Cortex of kidney (tissue), 1 donor: ENCODE measurements at places on chromosomes 6 and 20.

GRCh38 chr6:118202517-118202916 is 295.5 kb downstream of the SLC35F1 start:
- DNase-seq = no peak

GRCh38 chr6:128979071-128979470 is 96.1 kb downstream of the LAMA2 start:
- no peak for DNase-seq

GRCh38 chr6:1094306-1094705 is 217.6 kb upstream of the FOXQ1 start:
- DNase-seq = no peak

DNA sequence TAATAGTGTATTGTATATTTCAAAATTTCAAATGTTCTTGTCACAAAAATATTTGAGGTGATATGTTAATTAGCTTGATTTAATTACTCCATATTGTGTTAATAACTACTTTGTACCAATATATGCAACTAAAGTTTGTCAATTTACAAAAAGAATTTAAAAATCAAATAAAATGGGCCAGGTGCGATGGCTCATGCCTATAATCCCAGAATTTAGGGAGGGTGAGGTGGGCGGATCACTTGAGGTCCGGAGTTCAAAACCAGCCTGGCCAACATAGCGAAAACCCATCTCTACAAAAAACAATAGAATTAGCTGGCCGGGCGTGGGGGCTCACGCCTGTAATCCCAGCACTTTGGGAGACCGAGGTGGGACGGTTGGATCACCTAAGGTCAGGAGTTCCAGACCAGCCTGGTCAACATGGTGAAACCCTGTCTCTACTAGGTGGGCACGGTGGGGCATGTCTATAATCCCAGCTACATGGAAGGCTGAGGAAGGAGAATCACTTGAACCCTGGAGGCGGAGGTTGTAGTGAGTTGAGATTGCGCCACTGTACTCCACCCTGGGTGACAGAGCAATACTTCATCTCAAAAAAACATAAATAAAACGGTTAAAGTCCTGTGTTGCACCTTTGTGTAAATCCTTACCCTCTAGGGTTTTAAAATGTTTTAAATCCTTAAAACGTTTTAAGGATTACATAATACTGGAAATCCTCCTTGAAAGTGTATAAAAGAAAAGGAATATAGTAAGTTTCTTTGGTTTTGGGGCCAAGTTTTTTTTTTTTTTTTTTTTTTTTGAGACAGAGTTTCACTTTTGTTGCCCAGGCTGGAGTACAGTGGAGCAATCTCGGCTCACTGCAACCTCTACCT is 4.0 kb downstream of the HSPA1B start:
- DNase-seq = no peak

- DNase-seq = no peak
Observed at GRCh38 chr6:89392823-89393222, 19.2 kb downstream of the RRAGD start.

GRCh38 chr6:12614456-12614855 is 102.1 kb upstream of the PHACTR1 start:
- DNase-seq = no peak

DNA sequence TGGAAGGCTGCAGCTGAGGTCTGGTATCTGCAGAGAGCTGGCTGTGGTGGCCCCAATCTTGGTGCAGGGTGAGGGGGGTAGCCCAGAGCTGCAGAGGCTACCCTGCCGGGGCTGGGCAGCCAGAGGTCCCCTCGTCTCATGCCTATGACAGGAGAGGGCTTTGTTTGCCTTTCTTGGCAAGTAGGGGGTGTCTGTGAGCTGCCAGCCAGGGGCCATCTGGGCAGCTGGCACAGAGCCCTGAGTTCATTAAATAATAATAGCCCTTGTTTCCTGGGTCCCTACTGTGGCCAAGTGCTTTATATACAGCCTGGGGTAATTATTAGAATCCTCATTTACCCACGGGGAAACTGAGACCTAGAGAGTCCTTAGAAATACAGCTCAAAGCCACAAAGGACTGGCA is 66.6 kb downstream of the EZR start:
- no peak for DNase-seq

GRCh38 chr6:158729906-158730540 is 80.2 kb downstream of the SYTL3 start:
- no peak for DNase-seq

DNA sequence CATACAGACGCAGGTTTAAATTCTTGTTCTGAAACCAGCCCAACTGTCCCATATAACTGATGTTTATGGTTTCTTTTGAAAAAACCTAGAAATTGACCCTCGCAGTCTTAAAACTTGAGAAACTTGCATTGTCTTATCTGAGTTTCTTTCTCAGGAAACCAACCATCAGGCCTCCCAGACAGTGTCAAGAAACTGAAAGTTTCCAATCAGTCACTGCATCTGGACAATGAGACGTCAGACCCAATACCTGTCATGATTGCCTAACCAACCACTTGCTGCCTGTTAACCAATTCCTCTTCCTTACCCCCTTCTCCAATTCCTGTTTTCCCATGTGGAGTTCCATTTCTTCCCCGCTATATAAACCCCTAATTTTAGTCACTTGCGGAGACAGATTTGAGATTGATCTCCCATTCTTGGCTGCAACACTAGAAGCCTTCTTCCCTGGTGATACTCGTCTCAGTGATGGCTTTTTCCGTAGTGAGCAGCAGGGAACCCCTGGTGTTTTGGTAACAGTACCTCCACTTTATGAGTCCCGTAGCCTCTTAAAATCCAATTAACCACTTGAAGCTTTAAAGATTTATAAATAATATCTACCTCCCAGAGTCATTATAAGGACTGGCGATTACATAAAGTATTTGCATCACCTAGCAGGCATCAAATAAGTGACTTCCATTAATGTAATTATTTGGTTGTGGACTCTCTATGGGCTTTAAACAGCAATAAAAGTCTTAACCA is 49.3 kb downstream of the GPR63 start:
- DNase-seq = no peak

GRCh38 chr6:13559968-13560650 is 14.3 kb upstream of the SIRT5 start:
- no peak for DNase-seq

GRCh38 chr6:26187981-26188635 is 100.9 kb downstream of the HFE start:
- no peak for DNase-seq

DNA sequence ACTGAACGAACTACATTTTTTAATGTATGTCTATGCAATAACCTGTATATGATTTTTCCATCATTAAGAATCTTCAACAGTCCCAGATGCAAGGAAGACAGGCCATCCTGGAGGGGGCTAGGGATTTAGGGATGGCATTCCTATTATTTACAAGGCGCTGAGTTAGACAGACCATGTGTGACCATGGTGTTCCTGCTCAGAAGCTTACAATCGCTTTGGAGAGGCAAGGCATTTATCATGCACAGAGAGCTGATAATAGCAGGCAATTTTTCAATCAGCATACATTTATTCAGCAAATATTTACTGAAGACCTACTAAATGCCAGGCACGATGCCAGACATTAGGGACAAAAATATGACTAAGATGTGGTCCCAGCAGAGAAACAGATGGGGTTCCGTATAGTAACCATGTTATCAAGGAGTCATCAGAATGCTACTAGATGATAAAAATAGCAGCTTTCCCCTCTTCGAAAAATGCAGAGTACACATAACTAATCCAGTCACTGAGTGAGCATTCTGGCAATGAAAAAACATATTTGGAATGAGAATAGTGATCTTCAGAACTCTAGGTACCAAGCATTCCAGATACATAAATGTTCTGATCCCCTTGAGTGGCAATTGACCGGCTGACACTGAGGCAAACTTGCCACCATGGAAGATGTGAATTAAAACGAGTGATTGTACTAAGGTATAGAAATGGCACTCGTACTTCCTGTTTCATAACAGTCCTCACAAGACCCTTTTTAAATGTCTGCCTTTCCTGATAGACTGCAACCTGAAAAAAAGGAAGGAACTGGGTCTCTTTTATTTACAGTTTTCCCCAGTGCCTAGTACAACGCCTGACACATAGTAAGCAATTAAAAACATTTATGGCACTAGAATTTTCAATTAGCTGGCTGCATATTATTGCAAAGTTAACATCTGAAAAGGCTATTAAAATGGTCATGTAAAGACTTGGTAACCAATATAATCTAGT is 135.7 kb downstream of the ATXN1 start:
- no peak for DNase-seq

- no peak for DNase-seq
Observed at GRCh38 chr6:157861184-157861583, 38.1 kb downstream of the SNX9 start.

DNA sequence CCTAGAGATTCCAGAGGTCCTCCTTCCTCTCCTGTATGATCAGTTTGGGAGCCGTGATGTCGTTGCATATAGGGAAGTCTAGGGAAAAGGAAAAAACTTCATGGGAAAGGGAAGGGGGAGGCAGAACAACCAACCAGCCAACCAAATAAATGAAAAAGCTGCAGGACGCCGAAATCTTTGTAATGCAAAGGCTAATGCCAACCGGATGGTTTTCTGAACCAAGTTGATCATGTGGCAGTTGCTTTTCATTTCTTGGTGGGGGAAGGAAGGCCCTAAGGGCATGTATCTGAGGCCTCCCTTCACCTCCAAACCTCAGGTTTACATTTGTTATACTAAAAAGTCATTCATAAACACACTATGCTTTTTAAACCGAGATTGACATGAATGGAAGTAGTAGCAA is 167.2 kb downstream of the ARID1B start:
- no peak for DNase-seq

- DNase-seq = no peak
Observed at GRCh38 chr6:4491501-4492260, 284.5 kb upstream of the CDYL start.

DNA sequence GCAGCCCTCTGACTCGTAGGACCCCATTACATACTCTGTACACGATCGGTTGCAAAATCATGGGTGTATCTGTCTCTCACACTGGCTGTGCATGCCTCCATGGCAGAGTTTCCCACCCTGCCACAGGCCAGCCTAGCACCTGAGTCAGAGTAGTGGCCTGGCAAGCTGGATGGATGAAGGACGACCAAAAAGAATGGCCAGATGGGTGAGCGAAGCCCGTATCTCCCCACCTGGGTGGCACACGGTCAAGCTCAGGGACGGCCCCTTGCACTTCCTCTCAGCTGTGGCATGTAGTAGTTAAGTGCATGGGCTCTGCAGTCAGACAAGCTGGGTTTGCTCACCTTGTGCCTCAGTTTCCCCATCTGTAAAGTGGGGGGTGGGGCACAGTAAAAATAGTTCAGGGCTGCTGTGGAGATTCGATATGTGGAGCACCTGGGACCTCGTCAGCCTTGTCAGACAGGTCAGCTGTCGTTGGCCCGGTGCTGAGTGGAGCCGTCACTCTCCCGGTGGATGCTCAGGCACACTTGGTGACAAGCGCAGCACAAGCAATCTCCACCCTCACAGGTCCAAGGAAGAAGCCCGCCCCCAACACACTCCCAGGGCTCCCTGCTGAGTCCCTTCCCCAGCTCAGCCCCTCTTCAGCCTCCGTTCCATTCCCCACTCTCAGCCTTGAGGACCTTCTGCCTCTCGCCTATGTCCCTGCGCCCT is 12.6 kb downstream of the CPNE5 start:
- DNase-seq = no peak

GRCh38 chr6:13664703-13665352 is 46.8 kb downstream of the RANBP9 start:
- no peak for DNase-seq

DNA sequence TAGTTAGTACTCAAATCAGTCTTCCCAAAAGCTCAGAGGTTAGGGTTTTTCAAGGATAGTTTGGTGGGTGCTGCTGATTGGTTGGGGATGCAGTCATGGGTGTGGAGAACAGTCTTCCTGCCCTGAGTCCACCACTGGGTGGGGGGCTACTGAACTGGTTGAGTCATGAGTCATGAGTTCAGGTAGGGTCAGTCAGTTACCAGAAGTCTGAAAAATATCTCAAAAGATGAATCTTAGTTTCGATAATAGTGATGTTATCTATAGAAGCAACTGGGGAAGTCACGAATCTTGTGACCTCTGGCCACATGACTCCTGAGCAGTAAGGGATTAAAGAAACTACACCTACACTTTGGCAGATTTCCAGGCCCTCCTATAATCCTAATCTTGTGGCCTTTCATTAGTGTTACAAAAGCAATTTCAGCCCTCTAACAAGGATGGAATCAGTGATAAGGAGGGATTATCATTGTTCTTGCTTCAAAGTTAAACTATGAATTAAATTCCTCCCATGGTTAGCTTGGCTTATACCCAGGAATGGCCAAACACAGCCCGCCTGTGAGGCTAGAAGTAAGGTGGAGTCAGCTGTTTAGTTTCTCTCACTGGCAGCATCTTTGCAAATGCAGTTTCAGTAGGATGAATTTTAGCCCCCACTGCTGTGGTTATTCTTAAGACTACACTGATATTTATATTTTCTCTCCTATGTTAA is 33.3 kb upstream of the NKAIN2 start:
- no peak for DNase-seq

DNA sequence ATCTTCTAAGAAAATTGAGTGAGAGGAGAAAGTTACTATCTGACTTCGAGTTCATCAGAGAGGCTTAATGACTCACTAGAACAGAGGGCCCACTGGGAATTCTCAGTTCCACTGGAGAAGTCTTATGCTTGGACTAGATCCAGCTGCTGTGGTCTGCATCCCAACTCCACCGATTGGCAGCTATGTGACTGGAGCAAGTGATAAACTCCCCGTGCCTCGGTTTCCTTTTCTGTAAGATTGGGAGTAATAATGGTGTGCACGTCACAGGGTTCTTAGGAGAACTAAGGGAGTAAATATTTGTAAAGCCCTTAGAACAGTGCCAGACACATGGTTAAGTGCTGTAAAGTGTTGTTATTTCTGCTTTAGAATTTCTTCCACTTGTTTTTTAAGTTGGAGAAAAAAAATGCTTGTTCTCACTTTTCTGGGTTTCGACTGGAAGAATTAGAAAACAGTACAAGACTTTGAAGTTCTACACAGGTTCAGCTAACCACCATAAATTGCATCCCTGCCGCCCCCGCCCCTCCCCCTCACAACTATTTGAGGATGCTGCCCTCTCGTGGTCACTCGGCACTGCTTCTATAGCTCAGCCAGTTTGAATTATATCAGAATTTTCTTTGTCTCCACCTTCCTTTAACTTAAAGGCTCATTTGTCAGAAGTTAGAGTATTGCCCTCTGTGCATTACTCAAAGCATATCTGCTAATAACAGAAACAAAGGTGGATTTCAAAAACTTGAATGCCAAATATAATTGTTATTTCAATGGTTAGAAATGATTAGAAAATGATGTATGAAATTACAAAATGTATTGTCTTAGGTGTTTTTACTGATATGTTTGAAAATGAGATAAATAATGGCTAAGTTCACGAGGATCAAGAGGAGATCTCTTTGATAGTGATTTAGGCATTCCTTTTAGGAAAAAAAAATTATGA is 95.0 kb upstream of the IFNGR1 start:
- no peak for DNase-seq

DNA sequence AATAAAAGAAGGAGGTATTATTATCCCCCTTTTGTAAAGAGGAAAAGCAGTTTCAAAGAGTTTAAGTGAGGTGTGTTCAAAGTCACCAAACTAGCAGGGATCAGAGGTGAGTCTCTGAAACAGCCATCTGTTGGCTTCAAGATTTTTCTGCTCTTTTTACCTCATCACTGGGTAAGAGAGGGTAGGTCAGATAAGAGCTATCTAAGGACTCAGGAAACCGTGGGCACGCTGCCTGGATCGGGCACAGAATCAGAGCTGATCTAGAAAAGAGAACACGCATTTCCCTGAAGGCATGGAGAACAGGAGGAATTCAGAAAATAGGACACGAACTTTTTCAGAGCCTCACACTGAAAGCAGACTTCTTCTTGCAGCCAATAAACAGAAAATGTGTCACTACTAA is 65.8 kb upstream of the LY86 start:
- no peak for DNase-seq
